ENCODE measurements at places on chromosomes 1 and 21. TPM values are rescaled to one million over a fixed set of nuclear protein-coding genes. Genes with fewer than 3 reads are reported as not detected.

Gene RUNX3
- 22.6 TPM for total RNA-seq

GRCh38 chr1:54275349-54275748, 75.4 kb downstream of the MRPL37 start:
- no peak for DNase-seq
- H3K27me3 ChIP-seq, result no peaks in the 10 kb centered on the region
- H3K36me3 ChIP-seq, result no peaks in the 10 kb centered on the region
- no peak overlapping the region for H3K4me3 ChIP-seq

Gene TFF2
- not detected for total RNA-seq

GRCh38 chr1:50135716-50136115, 27.0 kb downstream of the ELAVL4 start:
- no peak overlapping the region for H3K4me3 ChIP-seq
- DNase-seq, result no peak

Gene CELA2A
- 1.6 TPM for total RNA-seq

DNA sequence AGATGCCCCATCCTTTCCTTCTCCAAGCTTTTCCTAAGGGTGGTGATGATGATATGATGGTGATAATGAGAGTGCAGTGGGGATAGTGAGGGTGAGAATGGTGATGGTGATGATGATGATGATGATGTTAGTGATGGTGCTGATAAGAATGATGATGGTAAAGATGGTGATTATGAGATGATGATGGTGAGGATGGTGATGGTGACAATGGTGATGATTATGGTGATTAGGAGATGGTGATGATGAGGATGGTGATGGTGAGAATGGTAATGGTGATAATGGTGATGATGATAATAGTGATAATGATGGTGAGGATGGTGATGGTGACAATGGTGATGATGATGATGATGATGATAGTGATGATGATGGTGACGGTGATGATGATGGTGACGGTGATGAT, 4.0 kb downstream of the BSND start:
- no peak overlapping the region for H3K4me3 ChIP-seq
- H3K27me3 ChIP-seq, result no peaks in the 10 kb centered on the region
- H3K4me1 ChIP-seq, result peaks cover 4% of the 10 kb centered on the region
- DNase-seq, result no peak

DNA sequence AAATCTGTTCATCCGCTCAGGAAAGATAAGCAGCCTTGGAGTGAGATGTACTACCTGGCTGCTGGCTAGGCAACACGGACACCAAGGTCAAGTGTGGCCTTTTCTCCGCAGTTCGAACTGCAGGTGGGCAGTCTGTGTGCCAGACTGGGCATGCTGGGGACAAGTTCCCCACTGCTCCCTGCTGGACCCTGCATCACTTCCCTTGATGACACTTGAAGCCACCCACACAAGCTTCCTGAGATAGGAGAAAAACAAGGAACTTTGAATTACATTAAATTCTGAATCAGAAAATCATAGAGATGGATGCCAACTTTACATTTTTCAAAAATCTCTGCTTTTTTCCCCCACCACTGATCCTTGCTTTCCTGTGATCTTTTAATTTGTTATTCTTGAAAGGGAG, 38.3 kb downstream of the BEND5 start:
- H3K27me3 ChIP-seq, result peaks cover 18% of the 10 kb centered on the region
- H3K27ac ChIP-seq, result no peak overlapping the region
- no peaks in the 10 kb centered on the region for H3K4me1 ChIP-seq
- no peaks in the 10 kb centered on the region for H3K36me3 ChIP-seq

- H3K4me1 ChIP-seq, result peaks cover 42% of the 10 kb centered on the region
- no peaks in the 10 kb centered on the region for H3K27me3 ChIP-seq
- 0 out of 2 replicates have a peak, but pooled peaks cover 4% of the 10 kb centered on the region for H3K36me3 ChIP-seq
- peak overlapping the region; percentile 24 for H3K27ac ChIP-seq
Observed at GRCh38 chr1:26723013-26723991, 27.5 kb downstream of the ARID1A start.

GRCh38 chr1:200033511-200034261, 6.2 kb downstream of the NR5A2 start:
- H3K27ac ChIP-seq, result no peak overlapping the region
- DNase-seq, result no peak
- no peaks in the 10 kb centered on the region for H3K27me3 ChIP-seq
- no peak overlapping the region for H3K4me3 ChIP-seq
- no peaks in the 10 kb centered on the region for H3K36me3 ChIP-seq

GRCh38 chr1:63945943-63946342, 172.1 kb downstream of the ROR1 start:
- DNase-seq, result no peak
- no peaks in the 10 kb centered on the region for H3K36me3 ChIP-seq
- no peak overlapping the region for H3K4me3 ChIP-seq
- H3K27ac ChIP-seq, result no peak overlapping the region

Gene NR1I3
- total RNA-seq, result not detected

DNA sequence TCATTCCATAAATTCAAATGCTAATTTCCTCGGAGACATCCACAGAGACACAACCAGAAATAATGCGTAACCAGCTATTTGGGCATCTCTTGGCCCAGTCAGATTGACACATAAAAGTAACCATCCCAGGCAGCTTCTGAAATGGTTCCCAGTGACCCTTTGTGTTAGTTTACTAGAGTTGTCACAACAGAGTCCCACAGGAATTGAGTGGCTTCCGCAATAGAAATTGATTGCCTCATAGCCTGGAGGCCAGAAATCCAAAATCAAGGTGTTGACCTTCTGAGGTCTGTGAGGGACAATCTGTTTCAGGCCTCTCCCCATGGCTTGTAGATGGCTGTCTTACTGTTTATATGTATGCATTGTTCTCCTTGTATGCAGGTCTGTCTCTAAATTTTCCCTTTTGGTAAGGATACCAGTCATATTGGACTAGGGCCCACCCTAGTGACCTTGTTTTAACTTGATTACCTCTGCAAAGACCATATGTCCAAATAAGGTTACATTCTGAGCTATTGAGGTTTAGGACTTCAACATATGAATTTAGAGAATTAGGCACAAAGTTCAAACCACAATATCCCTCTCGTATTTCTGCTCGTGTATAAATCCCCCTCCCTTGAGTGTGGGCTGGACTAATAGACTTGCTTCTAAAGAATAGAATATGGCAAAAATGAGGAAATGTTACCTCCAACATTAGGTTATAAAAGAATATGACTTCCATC, 78.2 kb upstream of the FGGY start:
- no peaks in the 10 kb centered on the region for H3K36me3 ChIP-seq
- H3K4me3 ChIP-seq, result no peak overlapping the region
- no peak for DNase-seq
- no peak overlapping the region for H3K27ac ChIP-seq
- H3K27me3 ChIP-seq, result no peaks in the 10 kb centered on the region

- no peak for DNase-seq
- H3K27me3 ChIP-seq, result no peaks in the 10 kb centered on the region
- no peaks in the 10 kb centered on the region for H3K36me3 ChIP-seq
- H3K4me1 ChIP-seq, result no peaks in the 10 kb centered on the region
- no peak overlapping the region for H3K27ac ChIP-seq
Observed at GRCh38 chr1:36472656-36473055, 8.5 kb upstream of the MRPS15 start.

GRCh38 chr1:21942464-21942863, 5.4 kb upstream of the HSPG2 start:
- no peaks in the 10 kb centered on the region for H3K36me3 ChIP-seq
- no peak overlapping the region for H3K4me3 ChIP-seq
- no peak overlapping the region for H3K27ac ChIP-seq
- H3K27me3 ChIP-seq, result no peaks in the 10 kb centered on the region

Gene SNX7
- total RNA-seq, result 18.8 TPM

- no peak overlapping the region for H3K27ac ChIP-seq
- peaks cover 2% of the 10 kb centered on the region for H3K36me3 ChIP-seq
- no peaks in the 10 kb centered on the region for H3K27me3 ChIP-seq
- no peak overlapping the region for H3K4me3 ChIP-seq
Observed at GRCh38 chr1:25990702-25991395, 7.0 kb downstream of the PAFAH2 start.

Gene AMPD1
- total RNA-seq, result not detected

GRCh38 chr1:169698976-169699375, 12.4 kb downstream of the SELL start:
- no peak overlapping the region for H3K4me3 ChIP-seq
- no peak overlapping the region for H3K27ac ChIP-seq
- H3K4me1 ChIP-seq, result no peaks in the 10 kb centered on the region
- H3K27me3 ChIP-seq, result no peaks in the 10 kb centered on the region
- DNase-seq, result no peak

Gene SYT6
- not detected for total RNA-seq

DNA sequence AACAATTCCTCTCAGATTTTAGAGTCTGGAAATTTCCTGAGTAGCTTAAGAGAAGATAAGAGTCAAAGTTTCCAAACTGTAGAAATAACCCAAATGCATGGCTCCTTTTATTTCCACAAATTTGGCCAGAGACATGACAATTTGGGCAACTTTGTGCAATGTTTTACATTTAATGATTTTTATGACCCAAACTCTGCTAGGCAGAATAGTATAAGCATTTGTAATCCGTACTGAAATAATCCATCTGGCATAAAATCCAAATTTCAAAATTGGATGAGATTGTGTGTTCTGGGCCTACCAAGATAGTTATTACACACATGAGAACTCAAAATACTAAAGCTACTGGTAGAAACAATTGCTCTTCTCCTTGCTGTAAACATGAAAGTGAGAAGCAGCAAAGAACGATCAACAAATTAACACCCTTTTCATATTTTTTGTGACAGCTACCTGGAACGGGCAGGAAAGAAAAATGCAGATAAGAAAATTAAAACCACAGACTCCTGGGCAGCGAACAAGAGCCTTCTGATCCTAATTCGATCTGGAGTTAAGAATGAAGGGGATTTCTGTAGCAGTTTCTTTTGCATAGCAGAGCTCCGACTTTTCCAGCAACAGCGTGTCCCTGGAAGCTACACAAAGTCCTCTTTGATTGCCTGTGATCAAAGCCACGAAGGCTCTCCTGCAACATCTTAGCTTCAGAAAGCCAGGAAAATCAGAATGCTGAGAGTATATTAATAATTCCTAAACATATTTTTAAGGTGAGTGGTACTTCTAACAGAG, 191.2 kb downstream of the GRIK1 start:
- no peak overlapping the region for H3K4me3 ChIP-seq
- H3K4me1 ChIP-seq, result no peaks in the 10 kb centered on the region

DNA sequence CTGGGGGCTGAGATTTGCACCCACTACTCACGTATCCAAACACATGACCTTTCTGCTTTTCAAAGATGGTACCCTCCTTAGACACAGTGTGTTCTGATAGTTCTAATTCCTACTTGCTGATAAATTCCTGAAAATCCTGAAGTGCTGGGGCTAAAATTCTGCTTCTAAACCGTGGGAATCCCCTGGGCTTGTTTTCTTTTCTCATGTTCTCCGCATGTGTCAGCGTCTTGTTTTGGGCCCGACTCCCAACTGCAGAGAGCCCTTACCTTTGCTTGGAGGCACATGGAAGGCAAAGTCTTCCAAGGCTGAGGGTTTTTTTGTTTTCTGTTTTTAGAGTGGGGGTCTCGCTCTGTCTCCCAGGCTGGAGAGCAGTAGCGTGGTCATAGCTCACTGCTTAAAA, 27.2 kb downstream of the PSMG1 start:
- H3K27me3 ChIP-seq, result no peaks in the 10 kb centered on the region
- peaks cover 5% of the 10 kb centered on the region for H3K4me1 ChIP-seq
- no peak overlapping the region for H3K4me3 ChIP-seq
- H3K27ac ChIP-seq, result no peak overlapping the region
- DNase-seq, result no peak

DNA sequence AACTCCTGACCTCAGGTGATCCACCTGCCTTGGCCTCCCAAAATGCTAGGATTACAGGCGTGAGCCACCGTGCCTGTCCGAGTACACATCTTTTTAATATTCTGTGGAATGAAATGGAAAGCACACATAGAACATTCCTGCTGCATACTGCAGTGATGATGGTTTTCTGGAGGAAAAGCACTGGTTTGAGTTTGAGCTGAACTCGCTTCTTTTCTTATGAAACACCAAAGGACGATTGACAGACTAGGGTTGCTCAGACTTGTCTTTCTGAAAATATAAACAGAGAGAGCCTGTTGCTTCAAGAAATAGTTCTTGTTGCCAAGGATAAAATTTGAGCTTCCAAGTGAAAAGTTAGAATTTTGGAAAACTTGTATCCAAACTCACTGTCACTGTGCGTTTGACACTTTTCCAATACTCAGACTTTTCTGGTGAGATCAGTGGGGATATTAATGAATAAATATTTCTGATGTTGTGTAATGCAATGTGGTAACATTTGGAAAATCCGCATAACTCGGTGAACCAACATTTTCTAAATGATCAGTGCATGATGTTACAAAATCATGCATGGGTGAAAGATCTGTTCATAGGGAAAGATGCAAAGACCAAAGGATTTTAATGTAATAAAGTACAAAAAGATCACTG, 15.0 kb upstream of the ERMAP start:
- no peak for DNase-seq
- H3K27me3 ChIP-seq, result no peaks in the 10 kb centered on the region
- no peaks in the 10 kb centered on the region for H3K4me1 ChIP-seq

Gene TDRD5
- total RNA-seq, result 0.25 TPM

- H3K36me3 ChIP-seq, result no peaks in the 10 kb centered on the region
- no peaks in the 10 kb centered on the region for H3K4me1 ChIP-seq
- peaks cover 58% of the 10 kb centered on the region for H3K27me3 ChIP-seq
Observed at GRCh38 chr1:108034396-108034795, 69.4 kb upstream of the VAV3 start.

DNA sequence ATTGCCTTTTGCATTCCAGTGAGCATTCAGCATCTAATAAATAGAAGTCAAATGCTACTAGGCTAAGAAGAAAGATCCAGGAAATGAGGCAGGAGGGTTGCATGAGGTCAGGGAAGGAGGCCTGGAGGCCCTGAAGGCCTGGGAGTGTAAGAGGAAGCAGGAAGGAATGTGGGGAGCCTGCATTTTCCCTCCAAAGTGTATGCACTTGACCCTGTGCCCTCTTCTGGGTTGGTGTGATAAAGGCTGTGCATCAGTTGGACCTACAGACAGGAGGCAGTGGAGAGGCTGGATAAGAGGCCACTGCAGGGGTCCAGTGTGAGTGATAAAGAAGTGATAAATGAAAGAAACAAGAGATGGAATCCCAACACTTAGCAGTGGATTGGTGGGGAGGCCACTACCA, 20.4 kb downstream of the KIAA1614 start:
- no peak for DNase-seq
- no peaks in the 10 kb centered on the region for H3K4me1 ChIP-seq
- no peak overlapping the region for H3K27ac ChIP-seq
- no peaks in the 10 kb centered on the region for H3K36me3 ChIP-seq
- no peaks in the 10 kb centered on the region for H3K27me3 ChIP-seq

DNA sequence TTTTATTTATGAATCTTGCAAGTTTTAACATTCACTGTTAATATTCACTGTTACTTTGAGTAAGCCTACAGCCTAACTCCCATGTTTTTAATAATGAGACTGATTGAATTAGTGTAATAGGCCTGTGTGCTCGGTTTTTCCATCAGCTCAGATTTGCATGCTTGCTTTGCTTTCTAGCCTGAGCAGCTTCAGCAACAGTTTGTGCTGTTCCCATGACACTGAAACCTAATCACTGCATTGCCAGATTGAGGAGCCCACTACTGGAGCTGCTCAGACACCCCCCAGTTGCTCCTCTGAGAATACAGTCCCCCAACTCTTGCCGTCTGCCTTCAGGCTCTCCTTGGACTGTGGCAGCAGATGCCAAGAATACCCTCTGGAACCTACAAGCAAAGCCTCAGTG, 695.4 kb downstream of the BRINP3 start:
- no peak overlapping the region for H3K27ac ChIP-seq
- H3K4me1 ChIP-seq, result no peaks in the 10 kb centered on the region
- H3K4me3 ChIP-seq, result no peak overlapping the region
- DNase-seq, result no peak
- no peaks in the 10 kb centered on the region for H3K36me3 ChIP-seq
